Prostate gland (tissue), 2 donors: ENCODE measurements at places on chromosomes 5 and 9.

- H3K27ac ChIP-seq = no peak overlapping the region
- no peaks in the 10 kb centered on the region for H3K36me3 ChIP-seq
- DNase-seq = no peak
- H3K4me1 ChIP-seq = no peaks in the 10 kb centered on the region
- no peaks in the 10 kb centered on the region for H3K27me3 ChIP-seq
- H3K4me3 ChIP-seq = no peak overlapping the region
These were observed 250.4 kb upstream of the GRAMD2B start for GRCh38 chr5:126172812-126173211.

DNA sequence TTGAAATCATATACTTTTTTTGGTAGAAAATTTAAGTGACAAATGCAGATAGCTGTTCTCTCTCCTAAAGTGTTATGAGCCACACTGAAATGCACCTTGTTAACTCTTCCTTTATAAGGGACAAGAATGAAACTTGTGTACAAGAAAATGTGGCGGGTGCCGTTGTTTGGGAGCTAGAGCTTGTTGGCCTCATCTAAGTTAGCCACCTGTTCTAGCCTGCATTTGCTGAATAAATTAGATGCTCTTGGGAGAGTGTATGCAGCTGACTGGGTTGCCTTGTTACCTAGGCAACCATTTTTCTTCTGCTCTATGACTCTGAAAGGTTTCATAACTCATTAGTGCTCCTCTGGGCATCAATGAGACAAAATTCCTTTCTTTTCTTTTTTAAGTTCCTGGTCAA is 174.3 kb downstream of the TAF11L14 start:
- no peaks in the 10 kb centered on the region for H3K27me3 ChIP-seq
- no peak overlapping the region for H3K27ac ChIP-seq
- H3K4me1 ChIP-seq = no peaks in the 10 kb centered on the region
- no peak for DNase-seq
- H3K36me3 ChIP-seq = no peaks in the 10 kb centered on the region

- no peak for DNase-seq
- no peak overlapping the region for H3K4me3 ChIP-seq
- no peak overlapping the region for H3K27ac ChIP-seq
- H3K36me3 ChIP-seq = no peaks in the 10 kb centered on the region
These were observed 52.2 kb downstream of the ROPN1L start for GRCh38 chr5:10493884-10494283.

DNA sequence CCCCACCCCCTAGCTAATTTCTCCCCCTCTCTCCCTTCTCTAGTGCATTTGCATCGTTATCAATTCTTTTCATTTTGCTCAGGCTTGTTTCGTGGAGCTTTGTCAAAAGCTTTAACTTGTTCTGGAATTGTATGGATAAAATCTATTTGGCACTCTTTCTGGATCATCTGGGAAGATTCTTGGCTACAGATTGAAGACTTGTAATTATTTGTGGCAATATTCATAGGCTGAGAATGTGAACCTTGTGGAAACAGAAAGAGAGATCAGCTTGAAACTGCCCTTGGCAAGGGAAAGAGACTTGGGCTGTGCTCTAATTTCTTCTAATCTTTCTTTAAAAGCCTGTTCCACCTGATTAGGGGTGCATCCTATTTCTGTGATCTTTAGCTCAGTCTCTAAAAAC is 340.6 kb upstream of the DAB2 start:
- DNase-seq = no peak
- no peaks in the 10 kb centered on the region for H3K36me3 ChIP-seq
- no peak overlapping the region for H3K27ac ChIP-seq
- no peaks in the 10 kb centered on the region for H3K4me1 ChIP-seq
- H3K27me3 ChIP-seq = no peaks in the 10 kb centered on the region
- no peak overlapping the region for H3K4me3 ChIP-seq

GRCh38 chr9:89623925-89624420 is 19.2 kb downstream of the GADD45G start:
- DNase-seq = peak; percentile 27
- H3K27ac ChIP-seq = peak overlapping the region; percentile 72
- no peak overlapping the region for H3K4me3 ChIP-seq
- H3K36me3 ChIP-seq = no peaks in the 10 kb centered on the region

DNA sequence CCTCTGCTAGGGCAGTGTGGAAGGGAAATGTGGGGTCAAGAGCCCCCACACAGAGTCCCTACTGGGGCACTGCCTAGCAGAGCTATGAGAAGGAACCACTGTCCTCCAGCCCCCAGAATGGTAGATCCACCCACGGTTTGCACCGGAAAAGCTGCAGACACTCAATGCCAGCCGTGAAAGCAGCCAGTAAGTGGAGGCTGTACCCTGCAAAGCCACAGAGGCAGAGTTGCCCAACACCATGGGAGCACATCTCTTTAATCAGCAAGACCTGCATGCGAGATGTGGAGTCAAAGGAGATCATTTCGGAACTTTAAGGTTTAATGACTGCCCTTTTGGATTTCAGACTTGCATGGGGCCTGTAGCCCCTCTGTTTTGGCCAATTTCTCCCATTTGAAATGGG is 52.2 kb downstream of the GKAP1 start:
- no peak overlapping the region for H3K4me3 ChIP-seq
- no peaks in the 10 kb centered on the region for H3K36me3 ChIP-seq
